Breast epithelium (tissue), 4 donors: ENCODE measurements at places on chromosomes 4 and X.

DNA sequence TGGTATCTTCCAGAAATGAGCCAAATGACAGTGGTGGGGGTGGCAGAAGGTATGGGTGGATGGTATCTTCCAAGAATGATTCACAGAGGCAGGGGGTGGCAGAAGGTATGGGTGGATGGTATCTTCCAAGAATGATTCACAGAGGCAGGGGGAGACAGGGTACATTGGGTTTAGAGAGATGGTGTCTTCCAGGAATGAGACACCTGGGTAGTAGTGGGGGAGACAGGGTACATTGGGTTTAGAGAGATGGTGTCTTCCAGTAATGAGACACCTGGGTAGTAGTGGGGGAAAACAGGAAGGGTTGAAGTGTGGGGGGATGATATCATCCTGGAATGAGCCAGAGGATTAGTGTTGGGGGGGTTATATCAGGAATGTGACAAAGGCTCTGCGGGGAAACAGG lies 62.0 kb downstream of the MAOA start:
- DNase-seq, result no peak
- H3K36me3 ChIP-seq, result no peaks in the 10 kb centered on the region
- no peaks in the 10 kb centered on the region for H3K4me1 ChIP-seq
- no peak overlapping the region for H3K27ac ChIP-seq

DNA sequence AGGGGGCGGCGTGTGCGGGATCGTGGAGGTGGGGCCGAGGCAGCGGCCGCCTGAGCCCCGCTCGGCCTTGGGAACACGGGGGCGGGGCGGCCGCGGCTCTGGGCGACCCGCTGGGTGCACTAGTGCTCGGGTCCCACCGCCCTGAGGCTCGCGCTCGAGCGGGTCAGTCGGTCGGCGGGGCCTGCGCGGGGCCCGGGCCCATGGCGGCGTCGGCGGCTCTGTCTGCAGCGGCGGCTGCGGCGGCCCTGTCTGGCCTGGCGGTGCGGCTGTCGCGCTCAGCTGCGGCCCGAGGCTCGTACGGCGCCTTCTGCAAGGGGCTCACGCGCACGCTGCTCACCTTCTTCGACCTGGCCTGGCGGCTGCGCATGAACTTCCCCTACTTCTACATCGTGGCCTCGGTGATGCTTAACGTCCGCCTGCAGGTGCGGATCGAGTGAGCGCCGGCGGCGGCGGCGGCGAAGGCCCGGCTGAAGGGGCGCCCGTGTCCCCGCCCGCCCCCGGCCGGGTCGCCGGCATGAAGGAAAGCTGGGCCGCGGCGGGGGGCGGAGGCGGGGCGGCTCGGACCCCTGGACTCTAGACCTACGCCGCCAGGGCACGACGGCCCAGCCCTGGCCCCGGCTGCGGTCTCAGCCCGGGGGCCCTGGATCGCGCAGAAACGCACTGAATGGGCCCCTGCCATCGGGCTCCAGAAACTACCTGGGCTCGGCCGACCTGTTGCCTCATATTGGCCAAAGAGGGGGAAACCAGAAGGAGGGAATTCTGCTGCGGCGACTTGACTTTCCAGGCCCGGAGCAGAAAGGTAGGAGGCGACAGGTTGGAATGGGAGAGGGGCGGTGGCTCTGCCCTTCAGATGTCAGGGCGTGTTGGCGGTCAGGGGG lies at the start of gene SMIM10L2A:
TSS of gene SMIM10L2A (plus strand) at position 13 of the 878 bp plus-strand sequence. CDS start at position 201, 188 bp downstream.
- DNase-seq, result no peak
- H3K27me3 ChIP-seq, result peaks cover 26% of the 10 kb centered on the region
- no peak within 1 kb of the TSS for H3K27ac ChIP-seq
- no peaks in the 10 kb centered on the region for H3K4me1 ChIP-seq
- H3K4me3 ChIP-seq, result peak within 1 kb of the TSS; percentile 57

DNA sequence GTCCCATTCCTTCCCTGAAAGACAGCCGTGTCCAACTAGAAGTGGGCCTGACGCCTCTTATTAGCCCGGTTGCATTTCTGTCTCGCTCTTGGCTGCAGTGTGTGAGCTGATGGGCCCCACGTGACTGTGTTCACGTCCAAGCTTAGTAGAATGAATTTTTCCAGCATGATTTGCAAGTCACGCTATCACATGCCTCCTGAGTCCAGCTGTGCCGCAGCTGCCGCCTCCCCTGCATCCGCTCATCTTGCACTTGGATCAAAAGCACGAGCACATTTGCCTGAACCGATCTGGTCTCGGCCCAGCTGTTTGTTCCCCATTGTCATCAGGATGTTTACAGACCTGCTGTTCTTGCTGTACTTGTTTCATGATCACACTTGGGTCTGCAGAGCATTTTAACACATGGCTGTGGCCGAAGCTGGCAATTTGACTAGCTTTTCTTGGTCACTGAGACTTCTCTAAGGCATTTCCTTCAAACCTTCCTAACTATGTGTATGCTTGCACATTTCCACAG lies 126.5 kb downstream of the KIT start:
- peak overlapping the region; percentile 84 for H3K27ac ChIP-seq
- no peaks in the 10 kb centered on the region for H3K36me3 ChIP-seq
- peak; percentile 60 for DNase-seq

- H3K36me3 ChIP-seq, result no peaks in the 10 kb centered on the region
- DNase-seq, result no peak
- H3K27ac ChIP-seq, result no peak overlapping the region
- H3K4me3 ChIP-seq, result no peak overlapping the region
- no peaks in the 10 kb centered on the region for H3K4me1 ChIP-seq
Observed at GRCh38 chrX:15909605-15910004, 55.0 kb upstream of the AP1S2 start.
